Urothelium cell line (cell line): ENCODE measurements at places on chromosomes 4 and X.

- DNase-seq, result peak; percentile 16
These were observed 131.8 kb downstream of the AFF1 start for GRCh38 chr4:87066403-87067123.

GRCh38 chrX:13028871-13029636 is 15.4 kb downstream of the FAM9C start:
- peak; percentile 18 for DNase-seq

GRCh38 chrX:7362111-7362510 is 214.2 kb upstream of the PUDP start:
- no peak for DNase-seq

DNA sequence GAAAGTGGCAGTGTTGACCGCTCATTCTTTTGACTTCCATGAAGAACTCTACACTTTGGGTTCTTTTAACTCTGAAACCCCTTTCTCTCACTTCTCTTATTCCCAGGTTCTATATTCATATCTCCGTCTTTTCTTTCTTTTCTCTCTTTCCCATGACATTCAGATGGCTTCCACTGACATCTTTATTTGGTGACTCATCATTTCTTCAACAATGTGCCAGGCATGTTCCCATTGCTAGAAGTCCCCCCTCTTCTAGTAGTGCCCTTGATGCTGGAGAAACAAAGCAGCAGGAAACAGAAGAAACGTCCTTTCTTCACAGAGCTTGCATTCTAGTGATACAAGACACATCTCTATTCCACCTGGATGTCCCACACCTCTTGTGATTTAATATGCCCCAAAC is 33.3 kb downstream of the PKD2 start:
- DNase-seq, result no peak

DNA sequence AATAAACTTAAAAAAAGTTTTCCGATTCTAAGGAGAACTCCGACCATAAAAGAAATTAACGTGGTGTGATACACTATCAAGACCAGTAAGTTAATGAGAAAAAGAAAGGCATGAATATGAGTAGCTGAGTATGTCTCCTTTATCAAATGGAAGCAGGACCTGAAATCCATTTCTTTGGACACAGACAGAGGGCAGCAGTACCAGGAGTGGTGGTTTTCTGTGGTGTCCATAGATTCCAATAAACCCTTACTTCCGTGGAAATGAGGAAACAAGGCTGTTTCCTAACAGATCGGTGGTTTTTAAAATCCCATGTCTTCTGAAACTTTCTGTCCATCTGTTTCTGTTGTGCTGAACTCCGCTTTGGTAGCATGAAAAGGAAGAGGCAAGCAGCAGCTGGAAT is 128.5 kb upstream of the TSPAN5 start:
- no peak for DNase-seq

GRCh38 chrX:121122332-121122731 is 74.9 kb downstream of the GLUD2 start:
- DNase-seq, result no peak

DNA sequence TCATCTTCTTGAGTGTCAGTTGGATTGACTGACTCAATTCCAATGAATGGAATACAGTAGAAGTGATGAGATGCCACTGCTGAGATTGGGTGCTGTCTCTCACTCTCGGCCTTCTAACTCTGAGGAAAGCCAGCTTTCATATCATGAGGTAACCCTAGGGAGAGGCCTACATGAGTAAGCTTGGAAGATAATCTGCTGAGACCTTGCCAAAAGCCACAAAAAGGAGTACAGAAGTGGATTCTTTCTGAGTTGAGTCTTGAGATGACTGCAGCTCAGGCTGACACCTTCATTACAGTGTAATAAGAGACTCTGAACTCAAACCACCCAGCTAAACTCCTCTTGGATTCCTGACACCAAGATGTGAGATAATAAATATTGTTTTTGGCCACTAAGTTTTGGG is 537.4 kb upstream of the MAGEB18 start:
- DNase-seq, result no peak

DNA sequence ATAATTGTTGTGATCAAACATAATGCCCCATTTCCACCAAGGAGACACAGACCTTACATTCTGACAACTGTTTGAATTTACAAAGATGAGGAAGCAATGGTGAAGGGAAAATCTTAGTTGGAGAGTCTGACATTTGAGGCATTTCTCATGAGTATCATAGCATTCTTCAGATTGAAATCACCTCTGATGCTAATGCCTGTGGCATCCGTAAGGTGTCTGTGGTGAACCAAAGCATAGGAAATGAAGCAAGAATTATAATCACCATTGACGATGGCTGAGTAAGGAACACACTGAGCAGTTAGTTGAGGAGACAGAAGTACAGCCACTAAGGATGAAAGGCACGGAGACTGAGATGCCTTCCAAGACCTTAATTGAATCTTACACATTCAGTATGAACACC is 575.7 kb downstream of the TRIML1 start:
- DNase-seq, result peak; percentile 4

DNA sequence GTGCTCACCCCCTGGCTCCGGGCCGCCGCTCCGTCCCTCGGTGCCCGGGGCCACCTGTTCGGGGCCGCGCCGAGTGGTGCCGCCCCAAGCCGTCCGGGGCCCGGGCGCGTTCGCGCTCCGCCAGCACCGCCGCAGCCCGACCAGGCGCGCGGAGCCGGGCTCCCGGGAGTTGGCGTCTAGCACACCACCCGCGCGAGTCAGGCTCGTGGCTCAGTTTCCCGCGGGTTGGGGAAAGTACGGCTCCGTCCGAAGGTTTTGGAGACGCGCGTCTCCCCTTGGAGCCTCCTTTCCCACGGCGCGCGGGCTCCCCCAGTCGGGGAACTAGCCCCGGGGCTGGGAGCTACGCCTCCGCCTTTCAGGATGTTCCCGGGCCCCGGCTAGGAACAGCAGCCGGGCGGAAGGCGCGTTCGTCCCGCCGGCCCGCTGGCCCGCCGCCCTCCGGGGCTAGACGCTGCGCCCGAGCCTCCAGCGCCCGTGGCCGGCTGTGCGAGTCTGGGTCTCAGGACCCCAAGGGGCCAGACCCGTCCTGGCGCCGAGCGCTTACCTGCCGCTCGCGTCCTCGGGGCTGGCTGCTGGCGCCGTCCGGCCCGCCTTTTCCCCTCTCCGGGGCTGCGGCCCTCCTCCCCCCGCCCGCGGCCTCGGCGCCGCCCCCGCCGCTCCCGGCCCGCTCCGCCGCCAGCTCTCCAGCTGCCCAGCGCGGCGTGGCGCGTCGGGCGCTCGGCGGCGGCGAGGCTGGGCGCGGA is at the start of gene ADGRG2:
TSS of gene ADGRG2 (minus strand) at position 571 of the 743 bp plus-strand sequence. CDS start 53,634 bp downstream, outside the sequence.
- peak; percentile 18 for DNase-seq

DNA sequence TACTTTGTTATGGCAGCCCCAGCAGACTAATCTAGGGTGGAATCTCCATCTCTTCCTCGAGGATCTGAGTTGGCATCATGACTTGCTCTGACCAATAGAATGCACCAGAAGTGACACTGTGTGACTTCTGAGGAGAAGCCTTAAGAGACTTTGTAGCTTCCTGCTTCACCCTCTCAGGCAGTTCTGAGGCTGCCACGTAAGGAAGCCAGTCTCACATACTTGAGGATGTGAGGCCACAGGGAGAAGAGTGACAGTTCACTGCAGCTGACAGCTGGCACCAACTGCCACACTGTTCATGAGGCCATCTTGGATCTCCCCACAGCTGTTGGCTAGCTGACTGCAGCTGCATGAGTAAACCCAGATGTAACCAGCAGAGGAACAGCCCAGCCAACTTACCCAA is 29.3 kb upstream of the BCOR start:
- no peak for DNase-seq

- DNase-seq, result no peak
These were observed 48.3 kb downstream of the STBD1 start for GRCh38 chr4:76354517-76355473.

DNA sequence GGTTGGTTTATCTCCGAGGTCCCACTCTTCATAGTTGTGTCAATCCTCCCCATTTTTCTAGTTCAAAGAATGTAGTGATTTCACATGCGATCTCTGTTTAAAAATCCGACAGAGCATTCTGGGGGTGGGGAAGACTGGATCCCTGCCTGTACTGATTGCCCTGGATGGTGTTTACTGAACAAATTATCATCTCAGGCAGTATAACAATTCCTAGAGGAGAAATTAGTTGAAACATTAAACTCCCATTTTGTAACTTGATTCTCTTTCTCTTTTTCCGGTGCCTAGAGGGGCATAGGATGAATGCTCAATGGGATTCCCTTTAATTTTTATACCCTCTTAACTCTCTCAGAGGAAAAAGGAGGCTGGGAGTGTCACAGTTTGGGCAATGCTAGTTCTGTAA is 10.0 kb upstream of the CWH43 start:
- no peak for DNase-seq

- DNase-seq, result no peak
These were observed 20.8 kb downstream of the LIN54 start for GRCh38 chr4:82989575-82990429.

DNA sequence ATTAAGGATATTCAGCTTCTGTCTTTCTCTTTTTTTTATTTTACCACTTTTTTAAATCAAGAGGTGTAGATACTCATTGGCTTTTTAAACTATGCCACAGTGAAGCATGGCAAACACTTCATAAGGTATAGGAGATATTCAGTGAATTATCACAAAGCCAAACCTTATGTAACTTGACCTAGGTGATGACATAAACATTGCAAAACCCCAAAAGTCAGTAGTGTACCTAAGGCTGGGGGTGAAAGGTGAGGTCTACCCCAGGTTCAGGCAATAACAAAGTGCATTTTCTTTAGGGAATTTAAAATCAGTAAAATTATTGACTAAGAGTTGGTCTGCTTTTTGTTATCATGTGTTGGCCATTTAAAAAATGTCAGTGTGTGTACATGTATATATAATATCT is 39.1 kb downstream of the CDKL5 start:
- no peak for DNase-seq
